Naive thymus-derived CD4-positive, alpha-beta T cell (primary cell): ENCODE measurements at places on chromosomes 16 and 17.
A peak's percentile ranks its signal among the peaks of the same experiment; 100 is the strongest.

DNA sequence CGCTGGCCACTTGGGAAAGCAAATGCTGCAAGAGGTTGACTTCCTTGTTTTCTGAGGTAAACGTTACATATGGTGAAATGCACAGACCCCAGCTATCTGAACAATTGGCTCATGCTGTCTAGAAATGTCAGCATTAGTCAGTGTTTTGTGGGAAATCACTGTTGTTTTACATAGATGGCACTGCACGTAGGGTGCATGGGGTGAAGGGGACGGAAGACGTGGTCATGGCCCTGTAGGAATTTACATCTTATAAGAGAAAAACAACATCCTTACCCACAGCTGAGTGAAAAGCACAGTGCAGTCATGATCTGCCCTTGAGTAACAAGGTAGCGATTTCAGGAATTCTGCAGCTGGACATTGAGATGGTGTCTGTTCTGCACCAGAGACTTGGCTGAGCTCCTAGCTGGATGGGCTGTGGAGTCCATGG is 15.2 kb downstream of the RPTOR start:
- DNase-seq = no peak

GRCh38 chr16:11669380-11670146 is 1.3 kb downstream of the SNN start:
- no peak for DNase-seq

GRCh38 chr17:29068818-29069217 is 25.9 kb downstream of the PIPOX start:
- DNase-seq = no peak

DNA sequence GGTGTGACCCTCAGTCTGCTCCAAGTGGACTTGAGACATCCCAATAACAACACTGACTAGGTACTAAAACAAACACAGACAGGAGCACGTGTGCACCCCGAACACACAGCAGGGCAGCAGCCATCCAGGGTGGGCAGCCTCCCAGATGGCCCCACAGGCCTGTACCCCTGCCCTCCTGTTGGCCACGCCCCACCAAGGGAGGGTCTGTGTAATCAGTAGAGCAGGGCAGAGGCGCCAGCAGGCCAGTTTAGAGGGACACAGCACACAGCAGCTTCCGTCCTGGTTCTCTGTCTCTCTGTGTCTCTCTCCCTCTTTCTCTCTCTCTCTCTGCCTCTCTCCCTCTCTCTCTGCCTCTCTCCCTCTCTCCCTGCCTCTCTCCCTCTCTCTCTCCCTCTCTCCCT is 21.4 kb downstream of the ACTG1 start:
- no peak for DNase-seq

DNA sequence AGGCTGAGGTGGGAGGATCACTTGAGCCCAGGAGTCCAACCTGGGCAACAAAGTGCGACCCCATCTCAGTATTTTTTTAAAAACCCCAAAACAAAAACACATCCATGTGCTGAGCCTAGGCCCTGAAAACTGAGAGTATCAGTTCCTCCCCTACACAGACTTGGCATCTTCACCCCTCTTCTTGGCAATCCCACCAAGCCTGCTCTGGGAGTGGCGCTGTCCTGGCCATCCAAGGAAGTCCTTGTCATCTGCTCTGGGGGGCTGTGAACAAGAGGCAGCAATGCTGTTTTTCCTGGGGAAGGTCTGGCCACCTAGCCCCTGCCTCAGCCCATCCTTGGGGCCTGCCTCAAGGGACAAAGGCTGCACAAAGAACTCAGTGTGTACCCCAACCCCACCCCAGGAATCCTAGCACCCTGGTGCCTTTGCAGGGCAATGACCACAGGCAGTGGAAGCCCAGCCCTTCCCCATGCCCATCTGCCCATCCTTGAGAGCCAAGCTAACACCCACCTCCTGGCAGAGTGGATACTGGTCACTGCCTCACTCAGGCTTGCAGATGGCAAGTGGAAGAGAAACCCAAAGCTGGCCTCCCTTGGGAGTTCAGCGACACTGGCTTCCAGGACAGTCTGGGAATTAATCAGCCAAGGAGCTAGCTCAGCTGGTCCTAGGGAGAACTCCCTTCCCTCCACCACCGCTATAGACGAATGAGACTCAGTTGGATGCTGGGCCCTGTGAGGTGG is 14.8 kb upstream of the GFOD2 start:
- DNase-seq = no peak

DNA sequence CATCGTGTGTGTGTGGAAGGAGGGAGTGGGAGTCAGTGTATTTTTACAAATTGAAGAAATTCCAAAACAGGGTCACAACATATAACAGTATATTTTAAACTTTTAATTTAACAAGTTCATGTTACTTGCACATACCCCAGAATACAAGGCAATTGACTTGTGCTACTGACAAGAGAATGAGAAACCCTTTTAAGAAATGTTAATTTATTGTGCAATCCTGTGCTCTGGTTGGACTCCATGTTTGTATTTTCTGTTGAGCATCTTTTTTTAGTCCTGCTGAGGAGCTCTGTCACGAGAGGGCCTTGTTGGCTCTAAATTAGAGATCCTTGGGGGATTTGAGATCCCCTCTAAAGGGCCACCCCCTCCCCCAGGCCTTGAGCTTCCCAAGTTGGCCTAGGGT is 1.1 kb upstream of the EMP2 start:
- no peak for DNase-seq

DNA sequence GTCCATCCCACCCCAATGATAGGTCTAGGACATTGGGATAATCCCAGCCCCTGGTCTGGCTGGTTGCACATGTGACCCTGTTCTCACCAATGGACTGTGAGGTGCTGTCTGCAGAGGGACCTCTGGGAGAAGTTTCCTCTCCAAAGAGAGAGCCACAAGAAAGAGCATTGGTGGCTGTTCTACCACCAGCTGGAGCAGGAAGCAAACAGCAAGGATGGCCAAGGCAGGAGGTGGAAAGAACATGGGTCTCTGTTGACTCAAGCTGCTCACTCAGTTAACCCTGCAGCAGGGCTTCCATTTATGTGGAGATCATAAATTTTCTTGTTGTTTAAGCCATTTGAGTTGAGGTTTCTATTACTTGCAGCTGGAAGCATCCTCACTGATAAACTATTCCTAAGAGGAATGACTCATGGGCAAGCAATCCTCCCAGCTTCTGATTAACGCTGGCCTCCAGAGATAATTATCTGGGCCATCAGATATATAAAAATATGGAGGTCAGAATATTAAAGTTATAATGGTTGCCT is 52.6 kb downstream of the CYB5B start:
- no peak for DNase-seq

- no peak for DNase-seq
These were observed 53.1 kb upstream of the ENPP7 start for GRCh38 chr17:79677646-79678045.

GRCh38 chr17:42835732-42836131 is 2.5 kb downstream of the PSME3 start:
- DNase-seq = no peak

DNA sequence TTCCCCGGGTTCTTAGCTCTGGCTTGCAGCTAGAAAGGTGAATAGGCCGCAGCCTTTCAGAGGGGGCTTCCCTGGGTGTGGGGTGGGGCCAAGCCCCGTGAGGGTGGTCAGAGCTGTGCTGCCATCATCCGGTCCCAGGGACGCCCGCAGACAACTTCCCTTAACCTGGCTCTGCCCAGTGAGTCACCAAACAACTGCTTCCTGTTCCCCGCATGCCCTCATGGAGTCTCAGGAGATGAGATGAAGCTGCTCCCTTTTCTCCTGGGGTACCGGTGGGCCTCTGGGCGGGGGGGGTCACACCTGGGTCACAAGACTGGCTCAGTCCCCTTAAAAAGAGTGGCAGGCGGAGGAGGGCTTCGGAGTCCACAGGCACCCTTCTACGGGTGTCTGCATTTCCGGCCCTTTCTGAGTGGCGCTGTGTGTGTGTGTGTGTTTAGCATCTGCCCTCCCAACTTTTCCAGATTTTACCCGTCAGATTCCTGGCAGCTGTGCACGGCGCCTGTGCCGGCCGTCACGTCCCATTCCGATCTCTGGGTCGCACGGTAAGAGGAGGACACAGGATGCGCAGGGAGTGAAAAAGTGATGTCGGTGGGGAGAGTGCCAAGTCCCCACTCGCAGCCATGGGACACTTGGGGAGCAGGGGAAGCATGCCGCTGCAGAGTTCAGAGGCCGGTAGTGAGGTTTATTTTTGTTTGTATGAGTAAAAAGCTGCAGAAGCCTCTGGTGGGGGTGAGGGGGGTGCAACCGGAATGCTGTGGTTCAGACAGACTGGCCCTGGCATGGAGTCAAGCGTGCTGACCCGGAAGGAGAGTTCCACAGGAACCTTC is 16.8 kb downstream of the HIC1 start:
- no peak for DNase-seq

DNA sequence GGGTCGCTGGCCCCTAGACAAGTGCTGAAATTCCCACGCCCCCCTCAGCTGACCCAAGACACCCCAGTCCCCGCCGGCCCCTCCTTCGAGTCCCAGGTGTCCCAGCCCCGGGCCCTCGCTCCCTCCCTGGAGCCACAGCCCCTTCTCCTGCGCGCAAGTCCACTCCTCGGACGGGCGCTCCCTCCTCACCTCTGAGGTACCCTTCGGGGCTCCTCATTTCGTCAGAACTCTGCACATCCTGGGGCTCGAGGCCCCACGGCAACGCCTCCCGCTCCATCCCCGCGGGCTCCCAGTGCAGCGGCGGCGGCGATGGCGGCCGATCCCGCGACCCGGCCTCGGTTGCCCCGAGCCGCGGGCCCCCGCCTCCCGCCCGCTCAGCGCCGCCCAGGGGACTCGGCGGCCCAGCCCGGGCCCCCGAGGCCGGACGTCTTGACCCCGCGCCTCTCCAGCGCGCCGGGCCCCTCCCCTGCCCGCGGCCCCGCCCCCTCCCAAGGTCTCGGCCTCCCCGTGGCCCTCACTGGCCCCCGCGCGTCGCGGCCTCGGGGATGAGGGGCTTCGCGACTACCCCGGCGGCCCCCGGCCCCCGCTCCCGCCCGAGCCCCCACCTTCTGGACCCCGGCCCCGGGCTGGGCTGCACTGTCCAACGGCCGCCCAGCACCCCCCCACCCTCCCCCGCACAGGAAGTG is at the start of gene ZNF768:
ZNF768 (minus strand) TSS at position 430 of the 686 bp plus-strand sequence; CDS start at position 277, 153 bp downstream.
- DNase-seq = peak; percentile 14

- DNase-seq = no peak
These were observed 24.8 kb upstream of the SEC14L1 start for GRCh38 chr17:77115947-77116346.

- no peak for DNase-seq
These were observed 147.4 kb upstream of the IRX5 start for GRCh38 chr16:54783226-54783625.

DNA sequence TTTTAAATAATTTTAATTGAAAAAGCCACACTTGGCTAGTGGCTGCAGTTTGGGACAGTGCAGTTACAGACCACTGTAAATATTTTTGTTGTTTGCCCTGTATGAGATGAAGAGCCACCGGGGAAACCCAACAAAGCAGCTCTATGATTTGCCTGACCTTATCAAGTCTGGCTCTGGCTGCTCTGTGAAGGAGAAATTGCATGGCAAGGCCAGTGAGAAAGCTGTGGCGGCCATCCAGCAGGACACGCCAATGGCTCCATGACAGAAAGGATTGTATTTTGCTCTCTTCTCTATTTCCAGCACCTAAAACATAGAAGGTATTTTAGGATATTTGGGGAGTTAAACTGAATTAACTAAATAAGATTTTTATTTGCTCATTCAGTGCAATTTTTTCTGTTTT is 330.0 kb upstream of the DYNLRB2 start:
- DNase-seq = no peak

DNA sequence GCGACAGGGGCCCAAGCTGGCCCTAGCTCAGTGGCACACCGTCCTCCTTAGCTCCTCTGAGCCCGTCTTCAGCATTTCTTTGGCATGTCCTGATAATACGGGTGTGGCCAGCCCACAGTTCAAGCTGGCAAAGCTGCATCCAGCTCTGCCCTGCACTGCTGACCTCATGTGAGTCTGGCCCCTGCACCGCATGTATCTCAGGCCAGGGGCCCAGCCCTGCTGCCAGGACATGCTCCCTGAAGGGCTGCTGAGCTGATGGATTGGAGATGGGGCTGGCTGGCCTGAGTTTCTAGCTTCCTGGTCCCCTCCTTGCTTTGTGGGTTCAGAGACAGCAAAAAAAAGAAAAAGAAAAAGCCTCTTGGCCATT is 2.4 kb downstream of the DOC2B start:
- no peak for DNase-seq

DNA sequence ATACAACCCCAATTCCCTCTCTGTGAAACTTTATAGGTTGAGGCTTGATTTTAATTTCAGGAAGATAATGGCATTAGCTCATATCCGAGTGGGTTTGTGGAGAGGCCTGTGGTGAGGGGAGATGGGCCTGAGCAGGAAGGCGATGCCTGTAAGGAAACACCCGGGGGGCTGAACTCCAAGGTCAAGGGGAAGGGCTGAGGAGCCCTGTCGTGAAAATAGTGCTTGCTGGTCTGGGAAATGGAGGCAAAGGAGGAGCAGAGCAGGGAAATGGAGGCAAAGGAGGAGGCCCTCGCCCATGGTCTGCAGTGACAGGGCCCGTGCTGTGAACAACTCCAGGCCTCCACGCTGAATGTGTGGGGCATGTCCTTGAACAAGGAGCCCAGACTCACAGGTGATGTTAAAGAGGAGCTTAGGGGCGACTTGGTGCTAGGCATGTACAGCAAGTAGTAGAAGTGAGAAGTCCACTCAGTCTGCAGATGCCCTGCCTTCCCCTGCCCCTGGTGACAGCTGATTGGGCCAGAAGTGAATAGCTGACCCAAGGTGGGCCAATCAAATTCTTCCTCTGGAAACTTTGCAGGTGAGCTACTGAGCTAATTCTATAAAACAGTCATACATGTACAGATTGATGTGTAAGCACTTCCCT is 38.1 kb downstream of the MRPS23 start:
- DNase-seq = no peak

DNA sequence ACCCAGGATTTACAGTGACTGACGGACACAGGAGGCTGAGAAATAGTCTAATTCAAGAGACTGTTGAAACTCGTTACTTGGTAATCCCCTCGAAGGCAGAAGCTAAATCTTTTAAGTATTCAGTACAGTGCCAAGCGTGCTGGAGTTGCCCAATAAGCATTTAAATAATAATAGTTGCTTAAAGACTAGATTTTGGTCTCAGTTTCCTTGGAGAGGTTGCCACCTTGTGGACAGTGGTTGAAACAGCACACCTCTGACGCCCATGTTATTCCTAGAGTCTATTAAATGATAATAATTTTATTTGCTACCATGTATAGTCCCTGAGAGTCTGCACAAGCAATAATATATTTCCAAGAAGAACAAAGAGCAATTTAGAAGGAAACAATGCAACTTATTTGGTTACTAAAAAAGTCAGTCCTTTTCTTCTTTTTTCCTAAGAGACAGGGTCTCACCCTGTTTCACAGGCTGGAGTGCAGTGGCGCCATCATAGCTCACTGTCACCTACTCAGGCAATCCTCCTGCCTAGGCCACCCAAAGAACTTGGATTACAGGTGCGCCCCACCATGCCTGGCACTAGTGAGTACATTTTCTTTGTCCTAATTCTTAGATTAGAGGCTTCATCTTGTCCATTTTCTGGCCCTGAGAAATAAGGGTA is 138.0 kb upstream of the NUDT7 start:
- DNase-seq = peak; percentile 45

DNA sequence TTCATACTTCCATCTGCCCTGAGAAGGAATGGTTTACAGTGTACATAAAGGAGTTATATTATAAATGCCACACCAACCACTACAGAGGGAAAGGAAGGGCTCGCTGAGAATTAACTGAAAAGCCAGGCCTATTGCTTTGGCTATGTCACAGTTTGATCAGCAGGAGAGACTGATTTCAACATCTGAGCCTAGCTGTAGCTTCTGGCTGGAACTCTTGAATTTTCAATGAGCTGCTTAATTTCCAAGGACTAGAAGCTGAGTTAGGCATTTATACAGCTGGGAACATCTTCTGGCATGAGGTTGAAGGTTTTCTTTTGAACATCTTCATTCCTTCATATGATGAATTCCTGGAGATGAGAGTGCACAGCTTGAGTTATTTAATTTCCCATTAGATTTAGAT is 47.6 kb upstream of the GNAO1 start:
- DNase-seq = no peak

- DNase-seq = no peak
These were observed 216.6 kb upstream of the CPHXL start for GRCh38 chr16:75942936-75943335.
